Stimulated activated CD4-positive, alpha-beta T cell treated with anti-CD3 and anti-CD28 coated beads, Interleukin-1b, Interleukin-23, amount 100 ng/mL, for 1 hour (primary cell): ENCODE measurements at places on chromosomes 11 and 22.

- no peak for DNase-seq
These were observed 13.1 kb upstream of the EXPH5 start for GRCh38 chr11:108606495-108607160.

DNA sequence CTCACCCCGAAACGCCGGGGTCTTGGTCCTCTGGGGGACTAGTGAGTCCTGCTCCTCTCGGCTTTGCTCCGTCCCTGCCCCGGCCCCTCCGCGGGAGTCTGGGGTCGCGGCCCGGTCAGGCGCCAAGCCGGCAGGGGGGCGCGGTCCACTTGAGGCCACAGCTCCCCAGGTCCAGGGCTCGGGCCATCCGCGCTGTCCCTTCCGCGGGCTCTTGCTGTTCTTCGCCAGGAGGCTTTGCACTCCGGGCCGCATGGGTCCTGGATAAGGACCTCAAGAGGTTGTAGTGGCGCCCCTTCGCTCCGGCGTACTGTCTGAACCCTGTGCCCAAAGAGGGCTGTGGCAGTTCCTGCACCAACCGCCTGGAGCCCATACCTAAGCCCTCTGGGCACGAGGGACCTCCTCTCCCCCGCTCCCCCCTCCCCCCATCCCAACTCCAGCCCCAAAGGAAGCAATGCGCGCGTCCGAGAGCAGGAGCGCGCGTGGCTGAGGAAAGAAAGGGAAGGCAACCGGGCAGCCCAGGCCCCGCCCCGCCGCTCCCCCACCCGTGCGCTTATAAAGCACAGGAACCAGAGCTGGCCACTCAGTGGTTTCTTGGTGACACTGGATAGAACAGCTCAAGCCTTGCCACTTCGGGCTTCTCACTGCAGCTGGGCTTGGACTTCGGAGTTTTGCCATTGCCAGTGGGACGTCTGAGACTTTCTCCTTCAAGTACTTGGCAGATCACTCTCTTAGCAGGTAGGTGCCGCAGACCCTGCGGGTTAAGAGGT is at the start of gene ADM:
Gene ADM (plus strand): TSS at position 579 of the 767 bp plus-strand sequence. CDS start 628 bp downstream, outside the sequence.
- DNase-seq = no peak

DNA sequence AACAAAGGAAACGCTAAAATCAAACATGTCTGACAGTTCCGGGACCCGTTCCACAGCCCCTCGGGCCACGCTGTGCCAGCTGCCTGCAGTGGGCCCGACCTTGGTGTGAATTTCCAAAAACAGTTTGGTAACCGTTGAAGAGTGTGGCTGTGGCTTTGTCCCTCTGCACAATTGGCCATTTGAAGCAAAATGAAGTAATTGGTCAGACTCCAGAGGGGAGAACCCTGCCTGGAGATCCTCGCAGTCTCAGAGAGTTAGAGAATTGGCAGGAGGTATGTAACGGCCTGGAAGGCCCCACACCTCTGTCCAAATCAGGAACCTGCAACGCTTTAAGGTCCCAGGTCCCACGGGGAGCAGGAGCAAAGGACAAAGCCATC is 26.3 kb downstream of the TRMU start:
- DNase-seq = no peak

- no peak for DNase-seq
These were observed 221.1 kb upstream of the NARS2 start for GRCh38 chr11:78795621-78796261.

GRCh38 chr22:33575041-33575440 is 345.2 kb downstream of the LARGE1 start:
- DNase-seq = no peak

- DNase-seq = no peak
These were observed 126.9 kb upstream of the GRK3 start for GRCh38 chr22:25437414-25438160.
